ENCODE measurements at places on chromosomes 5 and 9.

DNA sequence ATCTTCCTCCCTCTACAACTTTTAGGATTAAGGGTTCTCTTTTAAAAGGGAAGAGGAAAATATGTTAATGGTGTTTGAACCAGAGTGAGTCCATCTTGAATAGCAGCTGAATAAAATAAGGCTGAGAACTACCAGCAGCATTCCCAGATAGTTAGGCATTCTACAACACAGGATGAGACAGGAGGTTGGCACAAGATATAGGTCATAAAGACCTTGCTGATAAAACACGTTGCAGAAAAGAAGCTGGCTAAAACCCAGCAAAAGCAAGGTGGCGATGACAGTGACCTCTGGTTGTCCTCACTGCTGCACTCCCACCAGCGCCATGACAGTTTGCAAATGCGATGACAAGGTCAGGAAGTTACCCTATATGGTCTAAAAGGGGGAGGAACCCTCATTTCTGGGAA is 77.8 kb downstream of the PLK2 start:
- no peak for DNase-seq

DNA sequence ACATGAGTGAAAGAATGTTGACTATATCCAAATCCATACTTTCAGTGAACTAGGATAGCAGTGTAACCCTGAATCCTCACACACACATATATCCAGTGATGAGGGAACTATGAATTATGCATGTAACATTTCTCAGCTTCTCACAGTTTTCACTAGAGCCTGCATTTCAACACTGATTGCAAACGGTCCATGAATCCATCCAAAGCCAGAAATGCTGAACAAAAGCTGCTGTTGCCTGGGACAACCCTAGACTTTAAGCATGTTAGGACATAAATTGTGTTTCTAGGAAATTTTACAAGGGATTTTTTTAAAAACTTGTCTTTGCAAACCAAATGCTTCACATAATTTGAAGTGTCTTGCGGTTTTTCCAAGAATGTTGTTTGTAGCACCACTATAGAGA is 2010.0 kb upstream of the WWC1 start:
- DNase-seq, result no peak

DNA sequence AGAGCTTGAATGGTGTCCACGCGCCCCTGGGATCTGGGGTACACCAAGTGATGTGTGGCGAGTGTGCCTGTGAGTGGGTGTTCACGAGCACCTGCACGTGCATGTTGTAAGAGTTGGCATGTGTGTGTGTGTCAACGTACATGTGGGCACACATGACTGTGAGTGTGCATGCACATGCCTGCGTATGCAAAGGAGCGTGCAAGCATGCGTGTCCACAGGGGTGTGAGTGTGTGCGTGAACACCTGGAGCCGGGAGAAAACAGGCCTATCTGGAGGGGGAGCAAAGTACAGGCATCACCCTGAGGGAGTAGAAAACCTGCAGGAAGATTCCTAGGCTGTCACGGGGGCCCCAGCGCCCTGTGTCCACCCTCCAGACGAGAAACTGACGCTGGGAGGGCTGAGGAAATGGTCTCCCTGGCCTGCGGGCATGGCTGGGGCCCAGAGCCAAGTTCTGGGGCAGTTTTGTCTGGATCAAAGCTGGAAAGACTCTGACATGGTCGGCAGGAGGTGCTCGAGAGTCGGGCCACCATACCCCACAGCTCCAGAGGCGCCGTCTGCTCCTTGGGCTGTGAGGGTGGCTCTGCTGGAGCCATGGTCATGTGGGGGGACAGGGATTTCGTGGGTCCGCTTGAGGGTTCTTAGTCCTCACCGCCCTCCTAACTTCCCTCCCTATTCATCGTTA is 31.8 kb downstream of the PTGES start:
- no peak for DNase-seq

- DNase-seq, result no peak
Observed at GRCh38 chr9:105883847-105884246, 189.5 kb downstream of the TMEM38B start.

GRCh38 chr9:87285183-87285850 is 212.3 kb upstream of the DAPK1 start:
- no peak for DNase-seq

DNA sequence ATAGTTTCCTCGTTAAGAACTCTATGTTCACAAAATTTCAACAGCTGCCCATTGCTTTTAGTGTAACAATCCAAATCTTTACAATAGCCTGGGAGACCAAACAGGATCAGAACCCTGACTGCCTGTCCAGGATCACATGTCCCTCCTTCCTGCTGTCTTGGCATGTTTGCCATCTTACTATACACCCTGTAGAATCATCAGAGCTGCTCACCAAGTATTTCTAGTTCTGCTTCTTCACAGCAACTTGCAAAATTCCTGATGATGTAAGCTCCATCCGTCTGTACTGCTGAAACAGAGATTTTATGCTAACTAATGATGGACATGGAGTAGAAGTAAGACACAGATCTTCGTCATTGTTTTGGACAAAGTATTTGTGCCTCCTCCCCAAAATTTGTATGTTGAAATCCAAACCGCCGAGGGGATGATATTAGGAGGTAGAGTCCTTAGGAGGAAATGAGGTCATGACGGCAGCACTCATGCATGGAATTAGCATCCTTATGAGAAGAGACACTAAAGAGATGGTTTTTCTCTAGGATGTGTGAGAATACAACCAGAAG is 464.9 kb upstream of the BRINP1 start:
- DNase-seq, result no peak

GRCh38 chr9:22332202-22332601 is 114.4 kb upstream of the DMRTA1 start:
- DNase-seq, result no peak

Data from colonic mucosa (tissue), 4 donors.